ENCODE measurements at places on chromosomes 6 and 20. TPM values are rescaled to one million over a fixed set of nuclear protein-coding genes. Genes with fewer than 3 reads are reported as not detected.

GRCh38 chr6:33052627-33053026, 20.8 kb downstream of the HLA-DPA1 start:
- no peak for DNase-seq

- no peak for DNase-seq
Measured at GRCh38 chr20:23282546-23282945, 68.0 kb upstream of the NXT1 start.

DNA sequence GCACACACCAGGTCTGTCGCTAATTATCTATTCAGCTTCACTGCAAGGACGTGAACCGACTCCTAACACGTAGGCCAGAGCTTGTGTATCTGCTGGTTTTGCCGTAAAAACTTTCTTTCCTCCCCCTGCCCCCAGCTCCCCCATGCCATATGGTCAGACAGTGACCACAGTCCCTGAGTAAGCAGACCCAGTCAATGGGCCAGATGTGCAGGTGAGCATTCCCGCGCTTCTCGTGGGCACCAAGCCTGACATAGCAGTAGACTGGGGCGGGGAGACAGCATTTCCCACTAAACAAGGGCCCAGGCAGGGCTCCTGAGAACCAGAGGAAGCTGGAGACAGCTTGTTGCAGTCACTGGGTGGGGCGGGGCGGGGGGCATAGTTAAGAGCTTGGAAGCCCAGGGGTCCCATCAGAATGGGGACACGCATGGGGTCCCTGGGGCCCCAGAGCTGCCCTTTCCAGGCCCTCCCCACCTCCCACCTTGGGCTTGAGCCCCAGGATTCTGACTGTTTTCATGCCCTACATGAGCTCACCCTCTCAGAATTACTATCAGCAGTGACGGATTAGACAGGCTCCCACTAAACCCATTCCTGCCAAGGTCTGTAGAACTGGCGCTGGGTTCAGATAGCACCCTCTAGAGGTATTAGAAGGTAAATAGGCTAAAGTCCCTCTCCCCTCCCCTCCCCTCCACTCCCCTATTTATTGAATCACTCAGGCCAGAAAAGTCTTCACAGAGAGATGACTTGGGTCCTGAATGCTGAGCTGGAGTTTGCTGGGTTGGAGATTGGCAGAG, 51.8 kb downstream of the CDH26 start:
- no peak for DNase-seq

DNA sequence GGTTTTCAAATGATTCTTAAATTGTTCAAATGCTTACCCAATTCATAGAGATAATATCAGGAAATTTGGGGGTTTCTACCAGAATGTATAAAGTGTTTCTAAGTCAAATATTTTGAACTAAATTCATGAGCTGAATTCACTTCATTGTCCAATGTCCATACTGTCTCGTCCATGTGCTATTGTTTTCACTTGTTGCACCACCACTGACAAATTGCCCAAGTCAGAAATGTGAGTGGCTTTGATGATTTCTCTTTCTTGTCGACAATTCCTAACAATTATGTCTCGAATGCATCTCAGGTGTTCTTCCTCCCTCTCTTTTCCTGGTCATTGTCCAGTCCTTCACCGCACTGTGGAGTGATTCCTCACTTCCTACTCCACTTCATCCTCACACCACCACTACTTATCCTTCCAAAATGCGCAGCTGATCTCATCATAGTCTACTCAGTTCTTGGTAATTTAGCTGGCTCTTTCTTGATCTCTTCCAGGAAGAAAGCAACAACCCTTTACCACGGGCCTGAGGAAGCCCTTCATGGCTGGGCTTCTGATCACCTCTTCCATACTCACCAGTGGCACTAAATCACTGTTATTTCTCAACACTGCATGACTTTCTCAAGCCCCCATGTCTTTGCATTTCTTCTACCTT, 161.1 kb downstream of the FOXA2 start:
- DNase-seq: no peak

DNA sequence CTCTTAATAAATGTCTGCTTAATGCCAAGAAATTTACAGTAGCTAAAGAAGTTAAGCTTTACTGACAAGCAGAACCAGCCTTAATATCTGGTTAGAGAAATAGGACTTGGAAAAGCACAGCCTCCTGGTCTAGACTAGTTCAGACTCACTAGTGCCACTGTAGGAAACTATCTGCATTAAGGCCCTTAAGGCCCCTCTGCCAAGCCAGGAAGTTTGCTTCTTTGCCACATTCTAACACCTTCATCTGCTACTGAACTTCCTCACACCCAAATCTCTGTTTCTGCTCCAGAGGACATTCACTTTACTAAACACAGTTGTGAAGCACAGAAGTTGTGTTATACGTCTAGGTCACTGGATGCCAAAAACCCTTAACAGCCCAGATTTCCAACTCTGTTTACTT, 302.8 kb downstream of the BTBD9 start:
- peak; percentile 13 for DNase-seq

- DNase-seq: peak; percentile 73
Measured at GRCh38 chr6:135358985-135359384, 138.6 kb downstream of the AHI1 start.

- DNase-seq: no peak
Measured at GRCh38 chr20:32052778-32053362, 828 bp downstream of the HCK start.

GRCh38 chr6:150024646-150025155, 631 bp downstream of the RAET1L start:
- DNase-seq: no peak

DNA sequence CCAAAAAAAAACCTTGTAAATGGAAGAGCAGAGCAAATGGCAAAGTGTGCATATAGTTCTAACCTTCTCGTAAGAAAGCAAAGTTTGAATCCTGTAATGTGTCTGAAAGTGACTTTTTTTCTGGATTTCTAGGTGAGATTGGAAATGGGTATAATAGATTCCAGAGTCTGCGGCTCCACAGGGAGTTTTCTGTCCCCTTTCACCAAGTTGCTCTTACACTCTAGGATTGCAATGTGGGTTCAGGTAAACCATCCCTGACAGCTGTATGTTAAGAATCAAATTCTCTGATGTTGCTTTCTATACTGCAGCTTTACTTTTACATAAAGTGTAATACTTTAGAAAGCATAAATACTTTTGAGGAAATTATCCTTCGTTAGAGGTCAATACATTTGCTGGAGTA, 260.1 kb downstream of the PRL start:
- DNase-seq: no peak

- DNase-seq: no peak
Measured at GRCh38 chr20:61805365-61805764, 260.3 kb downstream of the TAF4 start.

DNA sequence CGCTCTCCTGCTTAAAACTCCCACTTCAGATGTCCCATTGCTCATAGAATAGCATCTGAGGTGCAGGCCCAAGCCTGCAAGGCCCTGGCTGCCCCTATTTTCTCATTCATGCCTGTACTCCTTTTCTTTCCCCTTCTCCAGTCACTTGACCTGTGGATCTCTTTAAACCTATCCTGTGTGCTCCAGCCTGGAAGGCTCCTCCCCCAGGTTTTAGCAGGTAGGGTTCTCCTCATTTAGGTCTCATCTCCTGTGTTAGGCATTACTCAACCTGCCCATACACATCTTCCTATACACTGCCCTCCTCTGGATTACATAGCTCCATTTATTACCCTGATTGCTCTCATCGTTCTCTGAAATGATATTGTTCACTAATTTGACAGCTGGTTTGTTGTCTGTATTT, 185.3 kb downstream of the BACH2 start:
- no peak for DNase-seq

GRCh38 chr6:78500299-78501089, 366.9 kb upstream of the IRAK1BP1 start:
- DNase-seq: no peak

GRCh38 chr20:56616716-56617115, 12.4 kb upstream of the TFAP2C start:
- DNase-seq: no peak

DNA sequence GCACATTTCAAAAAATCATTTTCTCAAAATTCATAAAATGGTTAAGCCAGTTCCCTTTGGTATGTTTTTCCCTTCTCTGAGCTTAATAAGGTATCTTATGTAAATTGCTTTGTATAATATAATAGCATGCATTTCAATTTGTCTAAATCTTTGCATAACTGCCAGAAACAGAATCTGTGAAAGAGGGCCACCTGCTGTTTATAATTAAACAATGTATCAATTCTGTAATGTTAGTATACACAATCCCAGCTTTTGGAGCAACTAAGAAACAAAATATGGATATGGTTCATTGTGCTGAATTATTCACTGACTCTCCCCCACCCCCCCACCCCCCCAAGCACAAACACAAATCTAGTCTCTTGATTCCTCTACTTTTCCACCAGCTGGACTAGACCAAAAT, 54.8 kb downstream of the GPX5 start:
- no peak for DNase-seq

DNA sequence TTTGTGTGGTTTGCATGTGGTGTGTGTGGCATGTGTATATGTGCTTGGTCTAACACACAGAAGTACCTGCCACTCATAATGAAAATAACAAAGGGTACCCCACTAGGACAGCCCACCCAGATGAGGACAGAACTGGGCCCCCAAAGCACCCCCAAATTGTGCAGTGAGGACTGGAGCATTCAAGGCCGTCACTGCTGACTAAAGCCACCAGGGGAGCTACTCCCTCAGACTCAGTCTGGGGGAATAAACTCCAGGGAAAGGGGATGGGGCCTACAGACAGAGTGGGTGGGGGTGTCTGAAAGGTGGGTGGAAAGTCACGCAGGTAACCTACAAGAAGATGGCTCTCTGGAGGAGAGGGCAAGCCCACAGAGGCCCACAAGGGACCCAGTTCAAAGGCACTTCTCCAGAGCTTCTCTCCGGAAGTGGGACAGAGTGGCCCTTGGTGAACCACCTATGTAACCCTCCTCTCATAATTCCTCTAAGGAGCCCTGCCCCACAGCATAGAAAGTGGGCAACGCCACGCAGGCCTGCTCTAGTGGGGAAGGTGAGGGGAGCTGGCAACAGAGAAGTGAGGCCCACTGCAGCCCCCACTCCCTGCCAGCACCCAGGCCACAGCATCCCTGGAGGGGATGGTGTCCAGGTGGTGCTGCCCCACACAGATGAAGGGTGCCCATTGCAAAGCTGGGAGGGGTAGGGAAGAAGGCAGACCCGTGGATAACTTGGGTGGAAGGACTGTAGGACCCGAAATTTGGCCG, 122.8 kb upstream of the MAFB start:
- no peak for DNase-seq

DNA sequence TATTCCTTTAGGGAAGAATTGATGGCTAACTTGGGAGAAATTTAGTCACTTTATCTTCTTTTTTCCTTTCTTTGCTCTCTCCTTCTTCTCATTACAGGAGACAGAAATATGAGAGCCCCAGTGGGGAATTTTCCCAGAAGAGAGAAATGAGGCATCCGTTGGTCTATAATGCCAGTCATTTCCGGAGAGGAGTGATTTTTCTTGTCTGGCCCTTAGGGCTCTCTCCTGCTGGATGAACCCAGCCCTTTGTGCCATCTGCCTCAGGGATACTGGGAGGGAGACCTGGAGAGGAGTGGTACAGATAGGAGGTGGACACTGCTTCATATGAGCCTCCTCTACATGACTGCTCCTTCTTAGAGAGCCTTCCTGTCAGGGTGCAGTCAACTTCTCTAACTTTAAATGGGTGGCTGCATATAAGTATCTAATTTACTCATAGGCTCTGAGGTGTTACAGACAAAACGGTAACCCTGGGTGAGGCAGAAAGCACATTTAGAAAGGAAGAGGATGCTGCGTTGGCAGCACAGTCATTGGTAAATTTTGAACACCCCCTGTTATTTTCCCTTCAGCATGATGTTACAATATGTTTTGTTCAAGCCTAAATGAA, 21.9 kb downstream of the RIMS1 start:
- no peak for DNase-seq

- DNase-seq: no peak
Measured at GRCh38 chr6:20769631-20770030, 235.4 kb downstream of the CDKAL1 start.

Gene SYTL3
- 1.3 TPM for total RNA-seq

Gene ETV7
- total RNA-seq: 0.32 TPM

Gene ZSWIM3
- 5.6 TPM for total RNA-seq

Data from fibroblast of villous mesenchyme (primary cell).